ENCODE measurements at places on chromosomes 11 and 22.

DNA sequence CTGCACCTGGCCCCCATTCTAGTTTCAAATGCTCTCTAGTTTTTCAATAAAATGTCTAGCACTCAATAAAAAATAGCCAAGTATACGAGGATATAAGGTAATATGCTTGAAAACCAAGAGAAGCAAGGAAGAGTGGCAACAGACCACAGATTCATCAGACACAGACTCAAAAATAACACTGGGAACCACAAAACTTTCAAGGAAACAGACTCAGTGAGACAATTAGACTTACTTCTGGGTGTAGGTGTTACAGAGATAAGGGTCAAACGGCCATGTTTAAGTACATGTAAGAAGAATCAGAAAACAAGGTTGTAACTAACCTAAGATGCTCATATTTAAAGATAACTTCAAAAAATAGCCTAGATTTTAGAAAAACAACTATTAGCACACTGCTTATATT lies 67.0 kb downstream of the TRMU start:
- no peak for DNase-seq

GRCh38 chr11:117226388-117227385 lies 5.2 kb downstream of the PCSK7 start:
- peak; percentile 28 for DNase-seq

DNA sequence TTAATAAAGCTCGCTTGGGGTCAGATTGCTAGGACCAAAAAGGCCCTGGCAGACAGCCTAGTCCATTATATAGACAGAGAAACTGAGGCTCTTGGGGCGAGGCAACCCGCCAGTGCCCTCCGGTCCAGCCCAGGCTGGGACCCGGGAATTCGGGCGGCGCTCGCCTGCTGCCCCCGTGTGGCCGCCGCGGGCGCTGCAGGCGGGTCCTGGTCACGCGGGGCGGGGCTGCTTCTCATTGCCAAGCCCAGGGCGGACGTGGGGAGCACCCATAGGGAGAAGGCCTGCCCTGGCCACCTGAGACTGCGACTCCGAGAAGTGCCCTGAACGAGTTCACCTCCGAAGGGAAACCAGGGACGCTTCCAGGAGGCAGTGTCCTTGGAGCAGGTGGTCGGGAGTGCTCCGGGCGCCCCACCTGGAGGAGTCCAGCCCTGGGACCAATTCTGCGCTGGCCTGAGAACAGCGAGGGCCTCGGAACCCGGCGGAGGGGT lies 36.0 kb upstream of the CSNK1E start:
- peak; percentile 7 for DNase-seq

GRCh38 chr11:76209375-76209972 lies 3.2 kb upstream of the WNT11 start:
- DNase-seq, result peak; percentile 50

DNA sequence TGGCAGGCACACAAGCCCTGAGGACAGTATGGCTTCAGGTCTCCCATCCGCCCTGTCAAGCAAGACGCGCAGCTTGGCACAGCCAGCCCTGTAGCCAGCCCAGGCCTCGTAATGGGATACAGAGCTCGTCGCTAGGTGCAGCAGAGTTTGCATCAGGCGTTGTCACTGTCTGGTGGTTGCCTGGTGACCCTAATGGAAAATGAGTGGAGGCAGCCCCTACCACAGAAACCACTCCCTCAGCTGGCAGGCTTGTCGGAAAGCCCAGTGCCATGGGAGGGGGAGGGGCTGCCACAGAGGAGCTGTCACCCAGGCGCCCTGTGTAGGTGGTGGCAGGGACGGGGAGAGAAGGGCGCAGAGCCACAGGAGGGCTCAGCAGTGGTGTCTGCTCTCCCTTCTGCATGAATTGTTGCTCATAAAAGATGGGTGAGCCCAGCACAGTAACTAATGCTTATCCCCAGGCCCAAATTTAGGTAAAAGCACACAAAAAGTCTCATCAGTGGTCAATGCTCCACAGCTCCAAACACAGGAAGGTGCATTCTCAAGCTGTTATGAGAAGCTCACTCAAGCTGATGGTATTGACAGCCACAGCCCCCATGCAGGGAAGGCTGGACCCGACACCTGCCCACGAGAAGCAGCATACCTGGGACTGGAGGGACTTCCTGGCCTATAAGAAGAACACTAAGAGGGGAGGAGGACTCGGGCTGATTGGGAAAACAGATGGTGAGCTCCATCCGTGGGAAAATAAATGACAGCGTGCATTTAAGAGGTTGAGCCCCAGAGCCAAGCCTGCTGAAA lies 164.6 kb downstream of the ETS1 start:
- peak; percentile 94 for DNase-seq

GRCh38 chr22:29083933-29084591 lies 11.2 kb downstream of the KREMEN1 start:
- no peak for DNase-seq

- no peak for DNase-seq
Measured at GRCh38 chr11:5275369-5276110, 5.8 kb upstream of the HBE1 start.

- no peak for DNase-seq
Measured at GRCh38 chr11:15278128-15278527, 163.4 kb downstream of the INSC start.

- peak; percentile 49 for DNase-seq
Measured at GRCh38 chr11:68840661-68841653, 759 bp downstream of the CPT1A start.

DNA sequence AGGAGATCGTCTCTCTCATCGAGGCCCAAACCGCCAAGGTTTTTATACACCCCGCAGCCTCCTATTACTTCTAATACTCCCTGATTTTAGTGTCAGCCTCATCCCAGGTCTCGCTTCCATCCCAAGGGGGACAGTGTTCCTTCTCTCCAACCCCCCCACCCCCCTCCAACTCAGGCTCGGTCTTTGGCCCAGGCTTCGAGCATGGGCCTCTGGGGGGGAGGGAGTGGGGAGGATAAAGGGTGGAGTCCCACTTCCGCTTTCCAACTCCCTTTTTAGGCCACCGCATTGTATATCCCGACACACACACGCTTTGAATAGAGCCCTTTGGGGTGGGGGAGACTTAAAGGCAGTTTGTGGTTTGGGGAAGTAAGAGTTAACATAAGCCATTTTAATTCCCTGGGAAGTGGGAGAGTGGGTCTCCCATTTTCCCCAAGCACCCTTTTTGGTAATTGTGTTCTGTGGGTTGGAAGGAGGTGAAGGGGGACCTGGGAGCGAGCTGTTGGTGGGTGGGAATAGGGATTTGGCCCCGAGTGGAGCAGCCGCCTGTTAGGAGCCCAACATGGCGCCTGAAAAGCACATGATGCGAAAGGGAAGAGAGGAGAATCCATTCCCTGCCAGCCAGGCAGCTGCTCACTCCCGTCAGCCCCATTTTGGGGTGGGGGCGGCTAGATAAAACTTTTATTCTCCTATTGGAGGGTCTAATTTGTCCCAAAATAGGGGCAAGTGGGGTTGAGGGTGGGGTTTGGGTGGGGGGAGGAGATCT lies 844 bp downstream of the PCF11 start:
- DNase-seq, result no peak

- no peak for DNase-seq
Measured at GRCh38 chr11:43573233-43573632, 107.3 kb upstream of the HSD17B12 start.

DNA sequence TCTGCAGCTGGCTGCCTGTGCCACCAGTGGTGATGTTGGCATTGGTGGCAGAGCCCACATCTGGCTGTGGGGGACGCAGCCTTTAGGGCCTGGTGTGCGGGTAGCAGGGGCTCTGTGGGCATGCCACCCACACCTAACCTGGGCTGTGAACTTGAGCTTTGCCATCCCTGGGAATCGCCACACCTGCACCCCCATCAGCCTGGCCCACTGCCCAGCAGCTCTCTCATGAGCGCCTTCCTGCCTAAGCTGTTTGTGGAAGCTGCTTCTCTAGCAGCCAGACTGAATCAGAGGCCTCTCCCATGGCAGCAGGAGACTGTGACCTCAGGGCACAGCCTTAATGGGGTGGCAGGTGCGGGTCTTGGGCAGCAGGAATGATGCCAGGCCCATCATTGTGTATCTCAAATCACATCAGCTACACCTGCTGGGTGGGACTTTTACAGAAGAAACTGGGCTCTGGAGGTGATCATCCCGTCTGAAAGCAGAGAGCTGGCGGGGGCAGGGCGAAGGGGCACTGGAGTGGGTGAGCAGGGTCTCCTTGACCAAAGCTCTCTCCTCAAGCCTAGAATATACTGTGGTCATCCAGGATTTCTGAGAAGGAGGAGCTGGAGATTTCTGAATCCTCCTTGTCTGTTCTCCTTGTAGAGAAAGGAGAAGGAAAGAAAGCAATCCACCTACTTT lies 17.8 kb upstream of the CARS1 start:
- DNase-seq, result no peak

DNA sequence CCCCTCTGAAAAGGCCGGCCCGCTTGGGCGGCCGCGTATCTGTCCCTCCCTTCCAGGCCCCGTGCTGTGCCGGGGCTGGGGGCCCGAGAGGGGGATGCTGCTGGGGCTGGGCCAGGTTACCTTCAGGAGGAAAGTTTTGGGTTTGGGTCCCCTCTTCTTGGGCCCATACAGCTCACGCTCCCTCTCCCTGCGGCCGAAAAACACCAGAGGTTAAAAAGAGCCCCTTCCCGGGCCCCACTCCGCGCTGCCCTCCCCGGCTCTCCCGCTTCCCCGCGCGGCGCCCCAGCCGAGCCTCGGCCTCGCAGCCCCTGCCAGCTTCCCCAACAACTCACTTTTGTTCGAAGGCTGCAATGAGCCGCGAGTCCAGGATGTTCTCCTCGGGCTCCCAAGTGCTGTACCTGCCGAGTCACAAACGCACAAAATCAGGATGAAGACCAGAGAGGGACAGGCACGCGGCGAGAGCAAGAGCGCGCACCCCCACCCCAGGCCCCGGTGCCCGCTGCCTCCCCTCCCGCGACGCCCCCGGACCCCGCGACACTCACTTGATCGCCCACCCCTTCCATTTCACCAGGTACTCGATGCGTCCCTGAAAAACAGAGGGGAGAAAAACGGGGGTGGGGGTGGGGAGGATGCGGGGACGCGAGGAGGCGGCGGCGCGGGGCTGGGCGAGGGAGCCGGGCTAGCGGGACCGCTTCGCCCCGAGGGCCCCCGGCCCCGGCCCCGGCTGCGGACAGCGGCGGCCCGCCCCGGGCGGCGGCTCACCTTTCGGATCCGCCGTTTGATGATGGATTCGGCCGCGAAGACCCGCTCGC lies 450 bp downstream of the CBX6 start:
- no peak for DNase-seq

- no peak for DNase-seq
Measured at GRCh38 chr11:6747097-6747668, 24.6 kb downstream of the OR2AG2 start.

DNA sequence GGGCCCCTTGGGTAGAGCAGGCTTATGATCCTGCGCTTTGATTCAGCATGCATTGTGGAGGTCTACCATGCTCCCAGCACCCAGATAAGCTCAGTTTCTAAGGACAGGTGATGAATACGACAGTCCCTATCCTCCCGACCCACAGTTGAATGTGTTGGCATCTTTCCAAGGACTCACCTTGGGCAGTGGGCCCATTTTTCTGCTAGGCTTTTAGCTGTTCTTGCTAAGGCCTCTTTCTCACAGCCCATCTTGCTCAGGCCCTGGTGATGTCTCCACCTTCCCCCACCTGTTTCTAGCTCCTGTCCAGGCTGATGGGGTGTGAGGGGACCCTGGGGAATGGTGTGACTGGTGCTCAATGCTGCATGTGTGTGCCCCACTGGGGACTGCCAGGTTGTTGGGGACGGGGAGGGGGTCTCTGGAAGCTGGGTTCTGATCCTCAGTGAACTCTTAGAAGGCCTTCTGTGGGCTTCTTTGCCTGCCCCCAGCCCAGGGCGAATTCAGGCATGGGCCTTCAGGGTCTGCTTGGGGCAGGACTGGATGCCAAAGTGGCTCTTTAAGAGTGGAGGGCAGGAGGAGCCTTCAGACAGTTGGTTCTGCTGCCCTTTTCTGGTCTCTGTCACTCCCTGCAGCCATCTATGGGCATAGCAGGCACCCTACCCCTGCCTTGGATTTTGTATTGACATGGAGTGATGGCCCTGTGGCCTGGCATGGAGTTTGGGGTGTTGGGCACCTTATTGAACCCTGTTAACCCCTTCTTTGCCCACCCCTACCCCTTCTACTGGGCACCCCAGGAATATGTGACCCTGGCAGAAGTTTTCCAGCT lies 33.1 kb downstream of the PHLDB1 start:
- peak; percentile 34 for DNase-seq

DNA sequence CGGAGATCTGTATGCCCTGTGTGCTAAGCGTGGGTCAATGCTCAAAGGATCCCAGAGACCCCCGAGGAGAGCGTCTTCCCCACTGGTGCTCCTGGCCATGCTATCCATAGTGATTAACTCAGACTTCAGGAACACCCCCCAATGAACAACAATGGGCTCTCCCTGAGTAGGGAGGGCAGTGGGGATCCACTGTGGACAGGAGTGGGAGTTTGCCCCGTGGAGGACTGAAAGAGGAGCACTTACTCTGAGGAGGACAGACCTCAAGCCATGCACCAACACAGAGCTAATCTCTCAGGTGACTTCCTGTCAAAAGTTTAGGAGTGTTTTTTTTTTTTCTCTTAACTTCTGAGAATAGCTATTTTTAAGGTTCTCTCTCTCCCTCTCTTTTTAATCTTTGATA lies 24.4 kb downstream of the SLC1A2 start:
- DNase-seq, result no peak

DNA sequence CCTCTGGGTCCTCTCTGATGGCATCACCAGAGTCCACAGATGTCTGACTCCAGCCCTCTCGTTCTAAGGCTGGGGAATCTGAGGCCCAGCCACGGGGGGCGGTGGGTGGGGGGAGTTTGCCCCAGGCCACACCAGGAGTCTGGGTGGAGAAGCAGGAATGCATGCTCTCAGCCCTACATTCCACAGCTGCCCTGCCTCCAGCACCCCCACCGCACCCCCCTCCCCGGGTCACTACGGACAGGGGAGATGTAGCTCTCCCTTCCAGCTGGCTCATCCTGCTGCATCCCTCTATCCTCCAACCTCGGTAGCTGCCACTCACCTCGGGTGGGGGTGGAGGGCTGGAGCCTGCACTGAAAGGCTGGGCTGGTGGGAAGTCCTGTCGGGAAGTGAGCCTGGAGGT lies 2.3 kb upstream of the PVALB start:
- DNase-seq, result no peak

DNA sequence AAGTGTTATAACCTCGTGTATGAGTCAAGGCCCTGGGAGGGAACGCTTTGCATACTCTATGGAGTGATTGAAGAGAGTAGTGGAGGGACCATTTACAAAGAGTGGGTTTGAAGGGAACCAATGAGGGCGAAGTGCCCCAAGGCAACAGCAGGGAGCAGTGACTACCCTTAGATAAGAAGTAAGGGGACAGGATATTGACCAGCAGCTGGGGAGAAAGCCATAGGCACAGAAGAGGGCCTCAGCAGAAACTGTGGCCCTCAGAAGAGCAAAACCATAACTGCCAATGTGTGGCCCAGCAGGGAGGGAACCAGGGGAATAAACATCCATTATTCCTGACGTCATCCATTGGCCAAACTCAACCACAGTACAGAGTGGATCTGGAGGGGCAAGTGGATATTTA lies 24.7 kb downstream of the PARVA start:
- no peak for DNase-seq

Data from NCI-H510A (cell line).